Chondrocyte (in vitro differentiated cells): ENCODE measurements at places on chromosomes 5 and 9. TPM values are rescaled to one million over a fixed set of nuclear protein-coding genes. Genes with fewer than 3 reads are reported as not detected.
A peak's percentile ranks its signal among the peaks of the same experiment; 100 is the strongest.

GRCh38 chr5:177546258-177546741, 8.1 kb downstream of the FAM193B start:
- H3K27ac ChIP-seq = peak overlapping the region; percentile 97
- no peaks in the 10 kb centered on the region for H3K27me3 ChIP-seq
- peaks cover 3% of the 10 kb centered on the region for H3K36me3 ChIP-seq
- DNase-seq = no peak

The CAMK2A gene
- total RNA-seq = 0.24 TPM in 1 of 3 replicates, not detected in the others

GRCh38 chr5:170626507-170627150, 122.8 kb downstream of the KCNIP1 start:
- H3K36me3 ChIP-seq = no peaks in the 10 kb centered on the region
- peaks cover 1% of the 10 kb centered on the region for H3K27me3 ChIP-seq
- peak; percentile 68 for DNase-seq
- H3K27ac ChIP-seq = no peak overlapping the region
- H3K4me1 ChIP-seq = peaks cover 16% of the 10 kb centered on the region

DNA sequence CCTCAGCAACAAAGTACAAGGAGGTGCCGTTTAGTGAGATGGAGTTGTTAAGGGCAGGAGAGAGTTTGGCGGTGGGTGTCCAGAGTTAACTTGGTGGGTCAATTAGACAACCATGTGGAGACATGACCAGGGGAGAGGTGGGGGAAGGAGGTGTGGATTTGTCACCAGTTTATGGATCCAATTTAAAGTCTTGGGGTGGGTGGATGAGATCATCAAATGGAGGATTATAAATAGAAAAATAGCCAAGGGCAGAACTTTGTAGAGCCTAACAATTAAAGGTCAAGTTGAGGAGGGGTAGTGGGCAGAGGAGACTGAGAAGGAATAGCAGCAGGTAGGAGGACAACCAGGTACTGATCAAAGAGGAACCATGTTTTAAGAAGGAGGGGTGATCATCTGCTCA, 108.7 kb upstream of the IL12B start:
- H3K27ac ChIP-seq = no peak overlapping the region
- H3K4me1 ChIP-seq = no peaks in the 10 kb centered on the region
- no peak for DNase-seq
- H3K4me3 ChIP-seq = no peak overlapping the region

DNA sequence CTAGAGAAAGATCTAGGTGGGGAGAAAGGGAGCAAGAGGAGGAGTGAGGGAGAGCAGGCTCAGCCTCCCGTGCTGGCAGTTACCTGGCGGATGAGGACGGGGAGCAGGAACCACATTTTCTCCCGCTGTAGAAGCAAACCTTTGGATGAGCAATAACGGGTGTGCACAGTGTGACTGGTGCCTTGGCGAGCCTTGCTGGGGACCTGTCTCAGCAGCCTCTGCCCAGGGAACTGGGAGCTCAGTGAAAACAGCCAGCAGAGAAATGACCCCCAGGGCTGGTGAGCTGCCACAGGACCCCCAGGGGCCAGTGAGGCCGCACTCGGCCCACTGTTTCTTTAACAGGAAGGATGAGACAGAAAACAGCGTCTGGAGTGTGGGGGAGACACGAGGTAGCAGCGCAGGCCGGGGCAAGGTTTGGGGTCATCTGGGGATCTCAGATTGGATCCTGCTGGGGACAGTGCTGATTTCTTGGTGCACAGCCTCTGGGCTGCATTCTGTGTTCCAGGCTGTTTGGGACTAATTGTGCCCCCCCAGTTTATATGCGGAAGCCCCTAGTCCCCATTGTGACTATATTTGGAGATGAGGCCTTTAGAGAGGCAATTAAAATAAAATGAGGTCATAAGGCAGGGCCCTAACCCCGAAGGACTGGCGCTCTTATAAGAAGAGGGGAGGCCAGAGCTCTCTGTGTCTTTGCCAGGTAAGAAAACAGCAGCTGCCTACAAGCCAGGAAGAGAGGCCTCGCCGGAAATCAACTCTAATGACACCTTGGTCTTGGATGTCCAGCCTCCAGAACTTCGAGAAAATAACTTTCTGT, 118.8 kb upstream of the PHYKPL start:
- H3K27me3 ChIP-seq = peaks cover 42% of the 10 kb centered on the region
- peak; percentile 56 for DNase-seq
- H3K4me3 ChIP-seq = no peak overlapping the region
- H3K4me1 ChIP-seq = peaks cover 7% of the 10 kb centered on the region
- no peak overlapping the region for H3K27ac ChIP-seq
- H3K36me3 ChIP-seq = no peaks in the 10 kb centered on the region

The SLC23A1 gene
- total RNA-seq = not detected in 3 replicates

- H3K36me3 ChIP-seq = peaks cover 4% of the 10 kb centered on the region
- H3K4me3 ChIP-seq = no peak overlapping the region
- no peak overlapping the region for H3K27ac ChIP-seq
- no peak for DNase-seq
- no peaks in the 10 kb centered on the region for H3K4me1 ChIP-seq
Measured at GRCh38 chr9:61666310-61666709, 476.5 kb downstream of the SPATA31A7 start.

DNA sequence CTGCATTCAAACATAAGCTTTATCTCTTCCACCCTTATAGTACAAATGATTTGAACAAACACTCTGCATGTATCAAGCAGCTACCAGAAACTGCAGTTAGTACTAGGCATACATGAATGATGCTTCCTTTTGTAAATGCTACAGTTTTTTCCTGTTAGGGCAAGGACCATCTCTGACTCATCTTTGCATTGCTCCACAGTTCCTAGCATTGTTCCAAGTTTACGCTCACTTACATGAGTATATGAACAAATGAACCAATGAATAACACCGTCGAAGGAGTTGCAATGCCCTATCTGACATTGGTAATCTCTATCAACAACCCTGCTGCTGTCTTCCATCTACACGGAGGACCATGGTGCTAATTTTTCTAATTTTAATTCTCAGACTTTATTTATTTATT, 2.1 kb upstream of the ALDH7A1 start:
- H3K4me3 ChIP-seq = no peak overlapping the region
- no peaks in the 10 kb centered on the region for H3K27me3 ChIP-seq
- H3K27ac ChIP-seq = no peak overlapping the region
- no peak for DNase-seq

The GLDC gene
- total RNA-seq = 0.25 to 0.48 TPM (median 0.44 TPM) in 3 replicates

DNA sequence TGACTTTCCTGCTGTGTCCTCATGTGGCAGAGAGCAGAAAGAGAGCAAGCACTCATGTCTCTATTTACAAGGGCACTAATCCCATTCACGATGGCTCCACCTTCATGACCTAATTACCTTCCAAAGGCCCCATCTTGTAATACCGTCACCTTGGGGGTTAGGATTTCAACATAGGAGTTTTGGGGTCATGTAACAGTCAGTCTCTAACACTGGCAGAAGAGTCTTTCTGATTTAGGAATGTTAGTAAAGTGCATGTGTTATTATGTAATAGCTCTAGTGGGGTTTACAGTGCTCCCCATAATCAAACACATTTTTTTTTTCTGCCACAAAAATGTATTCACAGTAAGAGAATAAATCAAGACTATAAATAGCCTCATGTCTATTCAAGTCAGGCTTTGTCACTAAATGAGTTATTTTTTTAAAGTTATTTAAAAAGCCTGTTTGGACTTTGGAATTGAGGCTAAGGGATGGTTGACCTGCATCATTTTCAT, 19.1 kb downstream of the GALNT10 start:
- peaks cover 78% of the 10 kb centered on the region for H3K4me1 ChIP-seq
- peaks cover 17% of the 10 kb centered on the region for H3K36me3 ChIP-seq
- no peaks in the 10 kb centered on the region for H3K27me3 ChIP-seq
- H3K4me3 ChIP-seq = no peak overlapping the region
- no peak overlapping the region for H3K27ac ChIP-seq

The CCIN gene
- total RNA-seq = 2.4 to 2.7 TPM (median 2.4 TPM) in 3 replicates

DNA sequence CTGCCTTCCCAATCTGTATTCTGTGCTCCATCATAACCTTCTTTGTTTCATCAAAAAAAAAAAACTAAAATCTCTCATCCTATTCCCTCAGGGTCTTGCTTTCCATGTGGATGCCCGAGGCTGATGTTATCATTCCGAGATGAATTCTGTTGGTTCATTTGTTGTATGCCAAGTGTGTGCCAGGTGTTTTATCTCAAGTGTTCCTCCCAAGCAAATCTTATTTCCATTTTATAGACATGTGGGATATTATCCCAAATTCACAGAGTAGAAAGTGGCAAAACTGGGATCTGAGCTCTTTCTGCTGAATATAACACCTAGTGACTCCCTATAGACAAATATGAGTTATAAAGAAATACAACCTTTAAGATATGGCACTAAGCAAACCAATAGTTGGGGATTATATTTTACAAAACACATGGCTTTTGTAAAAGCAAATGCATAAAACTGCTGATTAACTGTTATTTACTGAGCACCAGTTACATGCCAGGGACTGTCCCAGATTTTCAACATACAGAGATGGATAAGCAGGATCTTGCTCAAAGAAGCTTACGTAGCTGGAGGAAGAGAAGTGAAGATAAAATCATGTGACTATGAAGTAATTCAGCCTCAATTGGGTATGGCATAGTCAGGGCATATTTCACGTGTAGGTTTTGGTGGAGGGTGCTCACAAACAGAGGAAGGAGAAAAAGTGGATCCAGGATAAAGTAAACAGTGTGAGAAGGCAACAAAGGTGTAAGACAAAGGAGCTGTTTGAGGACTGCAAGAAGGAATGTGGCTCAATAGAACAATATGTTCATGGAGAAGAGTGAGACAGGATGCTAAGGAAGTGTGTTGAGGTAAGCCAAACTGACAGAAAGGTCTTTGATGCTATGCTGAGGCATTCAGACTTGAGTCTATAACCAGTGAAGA, 143.3 kb upstream of the ADAMTSL1 start:
- H3K27ac ChIP-seq = no peak overlapping the region
- DNase-seq = no peak
- no peaks in the 10 kb centered on the region for H3K36me3 ChIP-seq
- H3K4me1 ChIP-seq = peaks cover 21% of the 10 kb centered on the region

The FOXD4L4 gene
- not detected in 3 replicates for total RNA-seq

DNA sequence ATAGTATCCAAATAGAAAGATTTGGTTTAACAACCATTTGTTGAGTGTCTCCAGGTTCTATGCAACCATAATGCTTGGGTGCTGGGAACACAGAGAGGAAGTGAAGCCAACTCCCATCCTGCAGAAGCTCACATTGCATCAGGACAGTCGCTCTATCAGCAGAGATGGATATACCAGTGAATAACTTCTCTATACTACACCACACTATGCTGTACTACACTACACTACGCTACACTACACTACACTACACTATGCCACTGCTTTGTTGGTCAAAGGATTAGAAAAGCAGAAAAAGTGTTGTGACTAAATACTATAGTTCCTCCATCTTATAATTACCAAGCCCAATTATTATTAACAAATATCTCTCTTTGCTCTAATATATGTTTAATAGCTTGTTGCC, 89.2 kb upstream of the PRRC1 start:
- no peaks in the 10 kb centered on the region for H3K27me3 ChIP-seq
- peaks cover 21% of the 10 kb centered on the region for H3K4me1 ChIP-seq
- no peak overlapping the region for H3K27ac ChIP-seq

DNA sequence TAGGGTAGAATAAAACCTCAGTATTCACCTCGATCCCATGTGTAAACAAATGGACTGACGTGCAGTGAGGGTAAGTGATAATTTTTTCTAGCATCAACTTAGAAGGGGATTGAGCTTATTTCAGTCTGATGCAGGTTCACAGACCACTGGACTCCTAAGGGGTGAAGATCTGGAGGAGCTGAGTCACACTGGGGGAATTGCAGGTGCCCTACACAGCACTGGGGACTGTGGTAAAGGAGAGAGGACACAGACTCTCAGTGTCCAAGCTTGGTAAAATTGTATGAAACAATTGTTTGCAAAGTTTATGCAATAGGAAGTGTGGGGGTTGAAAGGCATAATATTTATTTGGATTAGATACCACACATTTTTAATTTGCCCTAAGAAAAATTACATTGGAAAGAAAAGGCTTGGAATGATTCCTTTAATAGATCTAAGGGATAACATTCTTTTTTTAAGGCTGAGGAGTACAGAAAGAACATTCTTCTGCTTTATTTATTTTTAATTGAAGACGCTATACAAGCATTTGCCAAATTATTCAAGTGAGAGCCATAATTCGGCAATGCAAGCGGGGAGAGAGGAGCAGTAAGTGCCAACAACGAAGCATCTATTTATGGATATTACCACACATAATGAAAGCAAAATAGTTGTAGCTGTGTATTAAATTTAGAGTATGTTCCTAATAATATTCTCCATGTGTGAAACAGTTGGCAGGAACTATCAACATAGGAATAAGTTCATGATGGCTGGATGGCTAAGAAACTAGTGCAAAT, 766.9 kb upstream of the ADAMTS16 start:
- no peak for DNase-seq
- H3K4me1 ChIP-seq = peaks cover 5% of the 10 kb centered on the region
- H3K27me3 ChIP-seq = peaks cover 2% of the 10 kb centered on the region
- H3K36me3 ChIP-seq = no peaks in the 10 kb centered on the region
- H3K27ac ChIP-seq = no peak overlapping the region
